ENCODE measurements at places on chromosomes 3 and 15.

DNA sequence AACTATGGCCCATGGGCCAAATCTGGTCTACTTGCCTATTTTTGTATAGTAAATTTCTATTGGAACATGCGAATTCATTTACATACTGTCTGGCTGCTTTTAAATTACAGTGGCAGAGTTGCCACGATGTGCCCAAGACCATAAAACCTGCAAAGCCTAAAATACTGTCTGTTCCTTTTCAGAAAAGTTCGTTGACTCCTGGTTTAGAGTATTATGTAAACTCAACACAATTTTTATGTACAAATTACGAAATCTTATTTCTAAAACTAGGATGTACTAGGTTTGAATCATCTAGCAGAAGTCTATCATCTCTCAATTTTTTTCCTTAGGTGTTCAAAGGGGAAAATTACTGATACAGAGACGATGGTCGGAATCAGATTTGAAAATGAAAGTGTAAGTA is 26.9 kb downstream of the SENP2 start:
- DNase-seq: no peak

- DNase-seq: no peak
Observed at GRCh38 chr3:190739641-190740185, 122.8 kb downstream of the GMNC start.

DNA sequence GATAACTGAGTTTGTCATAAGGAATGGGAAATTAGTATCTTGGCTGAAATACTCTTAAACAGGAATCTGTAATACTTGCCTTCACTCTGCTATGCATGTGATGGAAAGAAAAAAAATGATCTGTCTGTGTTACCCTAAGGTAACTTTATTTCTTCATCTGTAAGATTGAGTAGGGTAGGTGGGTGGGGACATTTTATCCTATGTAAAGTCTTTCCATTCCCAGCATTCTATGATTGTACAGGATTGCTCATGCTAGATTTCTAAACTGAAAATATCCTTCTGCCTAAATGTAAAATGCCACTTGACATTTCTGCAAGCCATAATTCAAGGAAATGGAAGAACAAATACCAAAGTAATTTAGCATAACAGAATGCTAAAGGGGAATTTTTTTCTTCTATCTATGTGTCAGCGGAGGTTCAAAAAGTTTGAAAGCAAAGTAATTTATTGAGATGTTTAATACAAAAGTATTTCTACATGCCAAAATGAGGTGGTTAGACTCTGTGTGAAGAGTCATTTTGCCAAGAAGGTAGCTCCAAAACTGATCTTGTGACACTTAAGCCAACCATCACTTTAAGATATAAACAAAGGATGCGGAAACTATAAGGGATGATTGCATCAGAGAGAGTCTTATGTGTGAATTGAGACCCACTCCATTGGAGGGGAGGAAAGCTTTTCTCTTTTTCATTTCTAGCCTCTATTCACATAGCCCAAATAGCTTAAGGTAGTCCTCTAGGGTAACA is 46.6 kb upstream of the SERPINI2 start:
- DNase-seq: no peak

GRCh38 chr15:31373970-31374369 is 47.3 kb downstream of the KLF13 start:
- no peak for DNase-seq

- DNase-seq: no peak
Observed at GRCh38 chr15:60713119-60714084, 234.5 kb upstream of the ICE2 start.

GRCh38 chr3:81195478-81195877 is 566.0 kb downstream of the GBE1 start:
- DNase-seq: no peak

- DNase-seq: no peak
Observed at GRCh38 chr3:28859897-28860296, 421.0 kb upstream of the RBMS3 start.

GRCh38 chr3:13177236-13177635 is 104.0 kb upstream of the IQSEC1 start:
- no peak for DNase-seq

- DNase-seq: no peak
Observed at GRCh38 chr3:171828902-171829770, 14.0 kb upstream of the TMEM212 start.

- no peak for DNase-seq
Observed at GRCh38 chr3:182092662-182093262, 381.0 kb downstream of the SOX2 start.

DNA sequence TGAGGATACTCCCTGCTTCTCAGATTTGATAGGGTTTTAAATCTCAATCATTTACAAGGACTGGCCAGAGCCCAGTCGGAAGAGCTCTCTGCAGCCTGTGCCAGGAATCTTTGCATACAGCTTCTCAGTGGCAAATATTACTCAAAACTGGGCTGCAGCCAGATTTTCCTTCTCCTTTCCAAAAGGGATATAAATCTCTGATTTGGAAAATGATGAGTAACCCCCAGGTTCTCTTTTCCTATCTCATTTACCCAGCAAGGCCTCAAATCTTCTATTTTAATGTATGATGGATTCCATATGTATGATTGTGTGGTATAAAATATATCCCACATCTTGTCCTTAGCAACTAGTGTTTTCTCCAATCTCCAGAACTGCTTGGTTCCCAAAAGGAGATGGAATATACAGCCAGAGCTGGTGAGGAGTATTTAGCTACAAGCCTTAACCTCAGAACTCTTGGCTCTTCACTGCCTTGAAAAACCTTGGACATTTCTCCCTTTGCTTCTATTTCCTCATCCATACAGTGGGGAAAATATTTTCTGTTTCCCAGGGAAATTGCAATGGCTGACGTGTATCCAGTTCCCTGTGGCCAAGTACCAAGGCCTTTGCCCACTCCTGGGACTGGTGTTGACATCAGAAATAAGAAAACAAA is 114.4 kb downstream of the ATG7 start:
- DNase-seq: no peak
